ENCODE measurements at places on chromosomes 5 and 9.
A peak's percentile ranks its signal among the peaks of the same experiment; 100 is the strongest.

DNA sequence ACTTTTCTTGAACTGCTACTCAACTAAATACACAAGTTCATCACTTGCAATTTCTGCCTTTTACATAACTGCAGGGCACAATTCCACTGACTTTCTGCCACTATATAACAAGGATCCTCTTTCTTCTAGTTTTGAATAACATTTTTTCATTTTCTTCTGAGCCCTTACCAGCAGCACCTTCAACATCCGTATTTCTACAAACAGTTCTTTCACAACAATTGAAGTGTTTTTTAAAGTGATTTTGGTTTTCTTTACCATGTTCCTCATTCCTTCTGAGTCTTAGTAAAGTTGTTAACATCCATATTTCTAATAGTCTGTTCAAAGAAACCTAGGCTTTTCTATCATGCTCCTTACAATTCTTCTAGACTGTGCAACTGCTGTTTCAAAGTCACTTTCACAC lies 127.2 kb upstream of the PITX1 start:
- DNase-seq = no peak

- DNase-seq = no peak
Observed at GRCh38 chr9:98944057-98944733, 488 bp downstream of the COL15A1 start.

- DNase-seq = no peak
Observed at GRCh38 chr9:26426551-26427131, 466.0 kb downstream of the CAAP1 start.

GRCh38 chr5:78972654-78973428 lies 12.3 kb downstream of the ARSB start:
- DNase-seq = peak; percentile 23

- no peak for DNase-seq
Observed at GRCh38 chr9:79149585-79149984, 422.2 kb upstream of the TLE4 start.

GRCh38 chr5:160166069-160166972 lies 47.1 kb upstream of the PWWP2A start:
- no peak for DNase-seq

DNA sequence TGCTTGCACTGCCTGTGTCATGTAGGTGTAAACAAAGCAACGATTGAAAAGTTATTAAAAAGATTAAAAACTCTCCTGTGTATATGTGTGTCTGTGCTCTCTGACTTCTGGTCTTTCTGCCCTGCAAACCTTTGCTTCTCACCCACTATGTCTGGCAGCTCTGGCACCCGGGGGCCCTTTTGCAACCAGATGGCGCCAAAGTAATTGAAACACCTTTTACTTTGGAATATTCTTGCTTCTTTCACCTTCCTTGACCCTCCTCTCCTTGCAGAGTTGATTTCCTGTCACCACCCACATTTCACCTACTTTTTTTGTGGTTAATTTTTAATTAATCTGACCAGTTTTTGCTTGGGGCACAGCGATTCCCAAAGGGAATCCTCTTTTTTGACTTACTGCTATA lies 275.5 kb downstream of the ARHGEF28 start:
- DNase-seq = no peak

DNA sequence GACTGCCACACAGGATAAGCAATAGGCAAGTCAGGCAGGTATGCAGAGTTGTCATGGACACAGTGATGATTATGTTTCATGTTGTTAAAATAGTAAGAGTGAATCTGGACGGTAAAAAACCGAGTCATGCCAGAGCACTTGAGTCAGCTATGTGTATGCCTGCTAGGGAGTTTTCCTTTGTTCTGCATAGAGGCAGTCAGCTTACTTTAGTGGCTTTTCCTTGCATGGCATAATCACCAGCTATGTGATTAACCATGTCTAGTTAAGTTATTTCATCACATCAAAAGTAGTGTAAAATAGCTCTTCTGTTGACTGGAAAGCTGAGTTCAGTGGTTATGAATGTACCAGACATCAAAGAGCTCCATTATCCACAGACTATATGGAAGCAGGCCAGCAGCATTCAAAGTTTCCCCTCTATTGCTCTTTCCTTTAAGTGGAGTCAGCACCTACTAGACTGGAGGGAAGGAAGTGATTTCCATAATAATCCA lies 989.8 kb downstream of the TLE1 start:
- DNase-seq = no peak

DNA sequence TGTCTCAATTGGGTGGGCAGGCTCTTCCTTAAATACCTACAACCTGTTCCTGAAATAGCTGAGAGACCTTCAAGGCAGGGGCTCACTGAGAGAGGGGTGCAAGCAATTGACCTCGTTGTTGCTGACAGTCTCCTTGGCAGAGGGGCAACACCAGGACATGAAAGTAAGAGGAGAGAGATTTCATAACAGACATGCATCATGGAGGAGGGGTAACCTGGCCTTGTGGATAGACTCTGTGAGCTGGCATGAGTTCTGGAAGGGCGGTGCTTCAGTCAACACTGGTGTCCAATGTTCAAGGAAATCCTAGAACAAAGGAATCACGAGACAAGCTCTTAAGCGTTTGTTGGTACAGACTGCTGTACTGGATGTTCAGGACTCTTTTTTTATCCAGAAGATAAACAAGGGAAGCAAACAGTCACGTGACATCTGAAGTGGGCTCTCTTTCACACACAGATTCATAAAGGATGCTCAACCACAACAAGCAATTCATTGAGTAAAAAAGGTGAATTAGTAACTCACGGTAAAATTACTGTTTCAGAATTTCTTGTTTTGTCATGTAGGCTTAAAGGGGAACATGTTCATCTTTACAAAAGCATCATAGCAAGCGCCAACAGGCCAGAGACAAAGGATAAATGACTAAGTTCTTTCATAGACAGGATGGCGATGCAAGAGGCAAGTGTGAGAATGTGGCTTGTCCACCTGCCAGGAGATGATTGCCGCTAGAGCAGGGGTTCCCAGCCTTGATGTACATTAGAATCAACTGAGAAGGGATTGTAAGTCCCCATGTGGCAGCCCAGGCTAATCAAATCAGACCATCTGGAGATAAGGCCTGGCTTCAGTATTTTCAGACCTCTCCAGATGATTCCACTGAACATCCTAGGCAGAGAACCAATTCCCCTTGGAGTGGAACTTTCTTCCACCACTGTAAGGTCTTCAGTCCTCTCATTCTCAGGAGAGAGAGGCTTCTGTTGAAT lies 20.7 kb downstream of the ANKRA2 start:
- DNase-seq = no peak

DNA sequence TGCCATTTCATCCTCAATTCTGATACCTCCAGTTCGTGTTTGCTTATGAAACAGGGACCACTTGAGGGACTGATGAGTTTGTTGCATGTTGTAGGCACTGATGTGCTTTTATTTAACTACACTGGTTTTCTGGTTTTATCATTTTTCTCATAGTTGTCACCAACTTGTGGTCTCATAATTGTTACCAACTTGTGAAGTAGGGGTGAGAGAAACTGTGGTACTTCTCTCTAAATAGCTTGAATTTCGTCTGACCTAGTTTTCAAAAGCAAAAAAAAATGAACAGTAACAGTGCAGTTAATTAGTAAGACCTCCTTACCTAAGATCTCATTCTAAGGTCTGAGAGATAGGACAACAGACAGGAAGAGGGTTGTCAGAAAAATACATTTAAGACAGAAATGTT lies 78.0 kb downstream of the ANXA2R start:
- DNase-seq = no peak

GRCh38 chr5:124285071-124285470 lies 461.4 kb downstream of the ZNF608 start:
- DNase-seq = no peak

- DNase-seq = no peak
Observed at GRCh38 chr9:123957731-123958130, 27.8 kb upstream of the DENND1A start.
